Stimulated activated CD4-positive, alpha-beta T cell treated with anti-CD3 and anti-CD28 coated beads, Interleukin-4, amount 100 ng/mL, for 24 hours (primary cell): ENCODE measurements at places on chromosomes 6 and 20.
A peak's percentile ranks its signal among the peaks of the same experiment; 100 is the strongest.

- DNase-seq: no peak
Measured at GRCh38 chr6:105072798-105073199, 107.0 kb downstream of the POPDC3 start.

- no peak for DNase-seq
Measured at GRCh38 chr6:106116125-106116832, 30.1 kb downstream of the PRDM1 start.

DNA sequence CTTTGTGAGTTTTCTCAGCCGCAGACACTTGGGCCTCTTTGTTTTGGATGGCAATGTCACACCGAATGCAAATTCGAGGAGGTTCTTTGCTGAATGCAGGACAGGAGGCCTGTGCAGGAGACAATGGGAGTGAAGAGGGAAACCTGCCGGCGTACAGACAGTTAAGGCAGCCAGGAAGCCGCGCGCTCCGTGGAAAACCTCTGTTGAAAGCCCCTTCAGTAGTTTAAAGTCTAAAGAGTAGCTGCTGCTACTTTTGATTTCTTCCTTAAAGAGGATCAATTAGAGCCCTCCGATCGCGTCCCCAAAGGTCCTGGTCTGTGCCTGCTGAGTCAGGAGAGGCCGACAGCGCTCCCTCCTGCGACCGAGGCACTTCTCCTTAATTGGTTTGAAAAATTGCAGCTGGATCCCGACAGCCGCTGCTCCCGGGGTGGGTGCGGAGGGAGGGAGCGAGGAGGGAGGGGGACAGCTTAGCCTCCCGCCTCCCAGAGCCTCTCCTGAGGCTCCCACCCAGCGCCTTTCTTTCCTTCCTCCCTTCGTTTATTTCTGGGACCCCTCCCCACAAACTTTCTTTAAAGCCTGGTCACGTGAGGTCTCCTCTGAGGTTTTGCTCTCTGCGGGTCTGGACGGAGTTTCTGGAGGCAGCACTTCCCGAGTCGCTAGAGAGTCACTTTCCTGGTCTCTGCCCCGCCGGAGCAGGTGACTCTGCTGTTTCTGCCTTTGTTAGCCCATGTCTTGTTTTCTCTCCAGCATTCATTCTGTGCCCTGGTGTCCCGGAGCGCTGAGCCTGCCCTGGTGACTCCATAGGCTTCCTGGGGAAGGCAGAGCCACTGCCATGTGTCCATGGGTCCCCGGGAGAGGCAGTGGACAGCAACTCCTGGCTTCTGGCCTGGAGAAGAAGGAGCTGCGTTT, 22.3 kb upstream of the RPP40 start:
- no peak for DNase-seq

GRCh38 chr20:50892394-50892793, 38.8 kb downstream of the ADNP start:
- DNase-seq: no peak

GRCh38 chr6:126657561-126658175, 317.8 kb downstream of the CENPW start:
- no peak for DNase-seq

DNA sequence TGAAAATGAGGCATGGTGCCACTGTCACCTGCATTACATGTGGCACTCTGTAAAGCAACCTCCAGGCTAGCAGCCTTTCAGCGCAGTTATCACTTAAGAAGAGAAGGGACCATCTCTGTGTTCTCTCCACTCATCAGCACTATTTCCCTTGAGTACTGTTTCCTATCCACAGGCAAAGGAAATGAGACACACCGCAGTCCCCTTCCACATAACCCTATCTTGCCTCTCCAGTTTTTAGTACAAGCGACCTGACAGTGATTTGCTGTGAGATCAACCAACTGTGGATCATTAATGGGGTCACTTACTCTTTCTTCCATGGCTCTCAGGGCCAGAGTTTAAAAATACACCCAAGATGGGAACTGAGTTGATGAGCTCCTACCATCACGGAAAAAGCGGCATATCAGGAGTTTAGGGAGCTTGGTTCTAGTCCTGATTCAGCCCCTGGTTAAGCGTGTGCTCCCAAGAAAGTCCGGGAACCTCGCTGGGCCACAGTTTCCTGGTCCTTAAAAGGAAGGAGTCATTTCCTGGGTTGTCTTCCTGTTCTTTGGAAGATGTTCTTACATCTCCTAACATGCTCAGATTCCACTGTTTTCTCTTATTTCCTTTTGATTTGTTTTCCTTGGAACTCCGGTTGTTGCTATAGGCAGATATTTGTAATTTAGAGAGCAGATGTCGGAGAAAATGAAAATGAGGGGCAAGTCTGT, 27.3 kb downstream of the PRDM1 start:
- DNase-seq: no peak

DNA sequence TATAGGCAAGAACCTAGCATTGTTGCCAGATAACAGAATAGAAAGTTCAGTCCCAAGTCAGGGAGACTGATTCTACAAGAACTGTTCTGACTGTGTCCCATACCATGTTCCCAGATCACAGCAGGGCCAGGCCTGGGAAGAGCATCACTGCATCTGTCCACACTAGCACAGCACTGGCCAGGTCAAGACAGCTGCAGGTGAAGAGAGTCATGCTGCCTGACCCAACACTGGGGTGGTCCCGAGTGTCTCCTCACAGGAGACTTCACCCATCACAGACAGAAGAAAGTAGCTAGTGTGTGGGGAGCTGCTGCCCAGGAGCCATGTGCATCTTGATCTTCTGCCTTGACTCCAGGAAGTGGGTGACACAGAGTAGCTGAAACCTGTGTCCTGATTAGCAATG, 1.3 kb upstream of the CST9L start:
- no peak for DNase-seq

GRCh38 chr6:105620878-105621277, 218.0 kb upstream of the PREP start:
- no peak for DNase-seq

- DNase-seq: no peak
Measured at GRCh38 chr20:9576695-9577094, 62.3 kb downstream of the LAMP5 start.

DNA sequence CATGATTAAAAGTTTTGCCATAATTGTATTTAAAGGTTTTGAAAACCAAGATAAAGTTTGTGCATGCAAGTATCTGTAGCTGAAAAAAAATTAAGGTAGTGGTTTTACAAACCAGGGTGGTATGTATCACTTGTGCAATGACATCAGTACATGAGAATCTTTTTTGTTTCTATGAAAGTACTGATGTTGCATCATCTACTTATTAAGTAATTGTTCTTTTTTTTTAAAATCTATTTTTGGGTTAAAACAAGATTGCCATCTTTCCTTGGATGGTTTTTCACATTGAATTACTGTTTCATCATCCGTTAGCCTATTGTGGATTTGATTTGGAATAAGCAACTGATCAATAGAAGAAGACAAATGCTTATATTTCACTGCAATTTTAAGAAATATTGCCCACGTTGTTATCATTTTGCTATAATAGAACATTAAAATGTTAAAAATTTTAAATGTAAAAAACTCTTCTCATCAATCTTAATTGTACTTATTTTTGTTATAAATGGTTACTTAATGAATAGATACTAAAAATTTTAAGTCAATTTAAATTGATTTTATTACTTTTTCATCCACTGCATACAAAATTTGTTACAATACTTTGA, 39.8 kb upstream of the TAGAP start:
- no peak for DNase-seq

GRCh38 chr6:144939921-144940320, 654.8 kb downstream of the UTRN start:
- no peak for DNase-seq

DNA sequence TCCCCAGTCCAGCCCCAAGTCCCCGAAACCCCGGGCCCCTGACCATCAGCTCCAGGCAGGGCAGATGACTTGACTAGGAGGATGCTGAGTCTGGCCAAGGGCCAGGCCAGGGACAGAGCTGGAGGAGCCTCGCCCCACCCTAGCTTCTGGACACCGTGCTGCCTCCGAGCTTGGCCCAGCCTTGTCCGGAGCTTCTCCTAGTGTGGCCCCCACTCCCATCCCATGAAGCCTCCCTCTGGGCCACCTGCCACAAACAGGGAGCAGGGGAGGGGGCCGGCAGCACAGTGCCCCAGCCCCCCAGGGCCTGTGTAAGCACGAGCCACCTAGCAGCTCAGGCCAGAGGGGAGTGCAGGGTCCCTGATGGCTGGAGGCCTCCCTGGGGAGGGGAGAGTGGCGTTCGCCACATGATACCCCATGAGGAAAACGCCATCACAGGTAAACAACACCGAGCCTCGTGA, 5.3 kb downstream of the EEF1A2 start:
- DNase-seq: no peak

DNA sequence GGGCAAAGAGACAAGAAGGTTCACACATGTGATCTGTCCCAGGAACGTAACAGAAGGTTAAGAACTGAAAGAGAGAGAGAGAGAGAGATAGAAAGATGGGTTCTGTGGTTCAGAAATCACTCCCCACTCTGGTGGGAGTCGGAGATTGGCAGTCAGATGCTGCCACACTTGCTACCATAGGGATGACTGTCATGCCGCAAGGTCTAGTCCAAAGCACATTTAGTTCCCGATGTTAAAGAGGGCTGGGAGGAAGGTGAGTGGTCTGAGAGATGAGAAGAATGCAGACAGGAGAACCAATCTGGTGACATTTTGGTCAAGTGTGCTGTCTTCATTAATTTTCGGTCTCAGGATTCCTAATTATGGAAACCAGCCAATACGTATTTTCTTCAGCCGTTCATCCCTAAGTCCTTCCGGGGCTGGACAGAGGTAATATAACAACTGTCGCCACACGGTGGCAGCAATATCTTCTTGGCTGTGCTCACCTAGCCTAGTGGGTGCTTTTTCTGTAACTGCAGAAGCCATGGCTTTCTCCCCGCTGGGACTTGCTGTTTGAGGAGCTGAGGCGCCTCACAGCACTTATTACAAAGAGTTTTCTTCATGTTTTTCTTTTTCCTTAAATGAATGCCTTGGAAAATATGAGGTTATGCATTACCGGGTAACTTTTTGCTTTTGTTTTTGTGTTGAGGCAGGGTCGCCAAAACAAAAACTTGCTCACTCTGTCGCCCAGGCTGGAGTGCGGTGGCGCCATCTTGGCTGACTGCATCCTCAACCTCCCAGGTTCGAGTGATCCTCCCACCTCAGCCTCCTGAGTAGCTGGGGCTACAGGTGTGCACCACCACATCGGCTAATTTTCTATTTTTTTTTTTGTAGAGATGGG, 46.0 kb downstream of the SLC35D3 start:
- DNase-seq: peak; percentile 60

- DNase-seq: no peak
Measured at GRCh38 chr20:48521121-48521520, 306.7 kb downstream of the PREX1 start.

- DNase-seq: no peak
Measured at GRCh38 chr20:64256282-64256935, 861 bp downstream of the PCMTD2 start.

DNA sequence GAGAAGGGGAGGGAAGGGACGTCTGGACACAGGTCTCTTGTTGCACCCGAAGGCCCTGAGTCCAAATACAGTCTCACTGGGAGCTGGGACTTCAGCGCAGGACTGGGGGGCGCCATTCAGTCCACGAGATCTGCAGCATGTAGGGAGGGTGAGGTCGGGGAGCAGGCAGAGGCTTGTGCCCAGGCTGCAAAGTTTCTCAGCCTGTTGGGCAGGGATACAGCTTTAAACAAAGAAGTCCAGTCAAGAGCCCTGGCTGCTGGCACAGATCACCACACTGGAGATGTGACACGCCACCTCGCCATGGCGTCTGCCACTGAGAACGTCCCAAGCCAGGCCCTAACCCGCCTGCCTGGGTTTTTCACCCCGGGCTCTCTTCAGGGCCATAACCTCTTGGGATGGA, 256.6 kb downstream of the DLL1 start:
- DNase-seq: no peak

- no peak for DNase-seq
Measured at GRCh38 chr20:57327820-57328219, 1.8 kb upstream of the SPO11 start.

- peak; percentile 14 for DNase-seq
Measured at GRCh38 chr20:51378171-51378928, 164.2 kb downstream of the NFATC2 start.

DNA sequence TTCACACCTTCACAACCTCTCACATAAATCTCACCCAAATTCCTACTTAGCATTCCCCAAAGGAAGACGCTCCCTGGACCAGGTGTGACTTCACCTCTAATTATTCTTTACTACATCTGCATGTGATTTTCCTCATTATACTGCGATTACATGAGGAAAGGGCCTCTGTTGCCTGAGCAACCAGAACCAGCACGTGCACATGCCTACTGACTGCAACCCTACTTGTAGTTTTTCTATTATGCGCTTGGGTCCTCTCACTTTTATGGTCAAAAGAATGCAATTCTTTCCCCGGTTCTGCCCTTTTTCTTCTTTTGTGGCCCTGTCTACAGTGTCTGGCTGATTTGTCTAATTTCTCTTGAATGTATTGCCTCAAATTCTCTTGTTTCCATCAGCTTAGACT, 20.4 kb upstream of the ANKEF1 start:
- DNase-seq: no peak

- no peak for DNase-seq
Measured at GRCh38 chr6:143507358-143508145, 4.0 kb downstream of the FUCA2 start.

DNA sequence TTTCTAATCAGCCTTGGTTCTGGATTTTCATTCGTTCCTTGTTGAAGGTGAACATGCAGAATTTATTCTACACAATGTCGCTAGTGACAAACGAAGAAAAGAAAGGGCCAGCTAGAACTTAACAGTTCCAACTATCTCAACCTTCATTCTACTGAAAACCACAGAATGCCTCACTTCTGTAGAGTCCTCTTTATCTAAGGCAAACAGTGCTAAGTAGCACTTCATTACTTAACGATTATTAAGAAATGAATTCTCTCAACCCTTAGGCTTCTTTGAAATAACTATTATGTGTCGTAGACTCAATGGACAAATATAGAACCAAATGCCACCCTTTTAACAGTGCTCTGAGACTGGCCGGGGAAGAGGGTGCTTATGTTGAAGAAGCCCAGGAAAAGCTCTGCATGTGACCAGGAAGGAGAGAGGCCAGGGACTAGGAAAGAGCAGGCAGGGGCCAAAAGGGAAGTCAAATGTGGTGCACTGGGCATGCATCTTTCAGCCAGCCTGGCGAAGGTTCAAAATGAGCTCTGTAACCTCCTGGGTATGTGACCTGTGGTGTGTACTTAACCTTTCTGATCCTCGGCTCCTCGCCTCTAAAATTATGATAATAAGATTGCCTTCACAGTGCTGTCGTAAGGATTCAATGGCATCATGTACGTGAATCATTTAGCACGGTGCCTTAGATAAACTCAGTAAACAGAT, 55.4 kb upstream of the BMP2 start:
- DNase-seq: no peak

GRCh38 chr6:71300561-71301168, 12.1 kb downstream of the OGFRL1 start:
- no peak for DNase-seq

GRCh38 chr6:135182071-135183001, 1.2 kb downstream of the MYB start:
- peak; percentile 39 for DNase-seq

GRCh38 chr6:116003668-116004067, 57.0 kb downstream of the FRK start:
- no peak for DNase-seq

DNA sequence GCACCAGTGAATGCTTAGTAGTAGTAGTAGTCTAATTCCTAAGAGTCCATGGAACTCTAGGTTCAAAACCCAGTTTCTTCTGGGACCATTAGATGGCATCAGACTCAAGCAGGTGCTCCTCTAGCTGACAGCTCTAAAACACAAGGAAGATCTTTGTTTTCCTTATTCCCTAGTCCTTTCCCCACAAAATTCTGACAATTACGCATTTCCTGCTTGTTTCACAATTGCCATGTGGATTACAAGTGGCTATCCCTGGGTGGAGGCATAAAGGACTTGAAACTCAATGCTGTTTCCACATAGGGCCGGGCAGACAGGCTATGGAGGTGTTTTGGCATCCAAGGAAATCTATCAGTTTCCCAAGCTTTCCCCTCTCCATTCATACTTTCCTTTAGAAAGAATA, 9.2 kb upstream of the HLA-DOB start:
- DNase-seq: no peak
